ENCODE measurements at places on chromosomes 16 and 17. TPM values are rescaled to one million over a fixed set of nuclear protein-coding genes. Genes with fewer than 3 reads are reported as not detected.

Gene CKLF
- 57.6 TPM for total RNA-seq

Gene CCL11
- 0.98 TPM for total RNA-seq

Gene TMIGD1
- total RNA-seq, result not detected

Gene IGFBP4
- 381 TPM for total RNA-seq

DNA sequence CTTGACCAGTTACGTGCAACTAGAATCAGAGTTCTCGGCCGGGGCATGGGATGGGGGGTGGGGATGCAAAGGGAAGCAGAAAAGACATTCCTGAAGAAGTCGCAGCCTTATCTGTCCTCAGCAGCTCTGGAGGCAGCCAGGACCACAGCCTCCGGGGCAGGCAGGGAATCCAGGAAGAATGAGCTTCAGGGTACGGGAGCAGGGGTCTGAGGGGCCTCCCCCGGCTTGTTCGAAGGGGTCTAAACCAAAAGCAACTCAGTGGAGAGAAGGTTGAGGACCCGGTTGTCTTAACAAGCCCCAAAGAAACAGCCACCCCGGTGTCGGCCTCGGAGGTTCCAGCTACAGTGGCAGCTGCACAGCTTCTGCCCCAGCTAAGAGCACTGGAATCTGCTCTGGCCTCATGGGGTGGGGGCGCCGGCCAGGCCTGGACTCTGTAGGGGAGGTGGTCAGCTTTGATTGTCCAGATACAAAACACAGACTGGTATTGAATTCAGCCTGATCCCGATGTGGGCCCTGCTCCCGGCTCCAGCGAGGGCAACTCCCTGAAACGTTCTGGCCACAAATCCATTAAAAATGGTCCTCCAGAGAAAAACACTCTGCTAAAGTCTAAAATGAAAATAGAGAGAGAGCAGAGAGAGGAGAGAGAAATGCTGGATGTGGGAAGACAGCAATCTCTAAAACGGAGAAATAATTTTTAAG lies 7.7 kb downstream of the HOXB4 start:
- H3K4me1 ChIP-seq, result peaks cover 24% of the 10 kb centered on the region
- no peak for DNase-seq
- H3K36me3 ChIP-seq, result no peaks in the 10 kb centered on the region
- H3K27ac ChIP-seq, result peak overlapping the region; percentile 83

DNA sequence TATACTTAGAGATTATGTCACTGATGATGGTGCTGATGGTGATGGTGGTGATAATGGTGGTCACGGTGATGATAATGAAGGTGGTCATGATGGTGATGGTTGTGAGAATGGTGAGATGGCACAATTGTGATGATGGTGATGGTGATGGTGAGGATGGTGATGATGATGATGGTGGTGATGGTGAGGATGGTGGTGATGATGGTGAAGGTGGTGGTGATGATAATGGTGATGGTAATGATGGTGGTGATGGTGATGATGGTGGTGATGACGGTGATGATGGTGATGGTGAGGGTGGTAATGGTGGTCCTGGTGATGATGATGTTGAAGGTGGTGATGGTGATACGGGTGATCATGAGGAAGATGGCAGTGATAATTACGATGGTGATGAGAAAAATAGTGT lies 5.5 kb upstream of the CDT1 start:
- DNase-seq, result no peak
- no peak overlapping the region for H3K4me3 ChIP-seq
- peaks cover 5% of the 10 kb centered on the region for H3K4me1 ChIP-seq

GRCh38 chr17:77326076-77326591 lies 185.4 kb downstream of the SEC14L1 start:
- H3K4me3 ChIP-seq, result no peak overlapping the region
- no peaks in the 10 kb centered on the region for H3K27me3 ChIP-seq
- H3K27ac ChIP-seq, result peak overlapping the region; percentile 85
- H3K36me3 ChIP-seq, result no peaks in the 10 kb centered on the region
- peaks cover 50% of the 10 kb centered on the region for H3K4me1 ChIP-seq

DNA sequence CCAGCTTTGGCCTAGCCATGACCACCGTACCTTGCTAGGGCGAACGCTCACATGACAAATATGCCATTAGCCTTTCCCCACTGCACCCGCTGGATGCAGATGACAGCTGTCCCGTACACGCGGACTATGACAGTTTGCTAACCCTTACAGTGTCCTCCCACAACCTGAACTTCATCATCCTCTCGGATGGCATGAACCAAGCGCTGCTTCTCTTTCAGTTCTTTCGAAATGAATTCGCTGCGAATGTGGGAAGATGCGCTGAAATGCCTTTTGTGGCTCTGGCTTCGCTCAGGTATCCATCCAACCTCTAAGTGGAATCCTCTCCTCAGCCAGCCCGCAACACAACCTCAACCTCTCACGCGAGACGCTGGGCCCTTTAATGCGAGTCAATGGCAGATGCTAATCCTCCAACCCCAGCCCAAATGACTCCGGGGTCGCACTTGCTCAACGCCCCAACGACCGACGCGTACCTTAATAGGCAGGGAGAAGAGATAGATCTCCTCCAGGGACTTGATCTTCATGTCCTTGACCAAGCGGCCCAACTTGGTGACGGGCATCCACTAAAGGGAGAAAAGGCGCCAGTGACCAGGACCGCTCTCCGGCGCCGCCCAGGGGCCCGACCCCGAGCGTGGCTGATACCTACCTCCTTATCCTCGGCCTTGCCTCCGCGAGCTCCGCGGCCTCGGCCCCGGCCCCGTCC lies 670 bp downstream of the RPS2 start:
- peak overlapping the region; percentile 75 for H3K4me3 ChIP-seq
- peaks cover 27% of the 10 kb centered on the region for H3K36me3 ChIP-seq
- H3K27me3 ChIP-seq, result no peaks in the 10 kb centered on the region
- DNase-seq, result no peak

- DNase-seq, result no peak
- no peak overlapping the region for H3K27ac ChIP-seq
- no peak overlapping the region for H3K4me3 ChIP-seq
- no peaks in the 10 kb centered on the region for H3K4me1 ChIP-seq
- no peaks in the 10 kb centered on the region for H3K36me3 ChIP-seq
These were observed 5.9 kb upstream of the C16orf87 start for GRCh38 chr16:46836534-46837530.

DNA sequence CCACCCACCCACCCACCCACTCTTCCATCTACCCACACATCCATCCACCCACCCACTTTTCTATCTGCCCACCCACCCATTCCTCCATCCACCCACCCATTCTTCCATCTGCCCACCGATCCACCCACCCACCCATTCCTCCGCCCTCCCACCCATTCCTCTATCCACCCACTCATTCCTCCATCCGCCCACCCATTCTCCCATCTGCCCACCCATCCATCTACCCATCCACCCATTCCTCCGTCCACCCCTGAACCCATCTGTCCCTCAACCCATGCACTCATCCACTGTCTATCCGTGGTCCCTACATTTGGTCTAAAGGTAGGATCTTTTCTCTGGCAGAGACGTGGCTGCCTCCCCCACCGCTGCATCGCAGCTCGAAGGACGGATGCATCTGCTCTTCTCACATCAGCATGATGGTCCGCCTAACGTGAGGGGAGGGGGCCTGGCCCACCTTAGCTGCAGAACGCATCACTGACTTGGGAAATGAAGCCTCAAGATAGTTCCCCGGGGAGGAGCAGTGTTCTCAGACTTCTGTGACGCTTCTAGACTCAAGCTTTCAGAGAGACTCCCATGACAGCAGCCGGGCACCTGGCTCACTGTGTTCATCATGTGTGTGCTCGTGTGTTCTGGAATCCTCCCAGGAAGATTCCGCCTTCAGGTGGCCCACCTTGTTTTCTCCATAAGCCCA lies 17.2 kb upstream of the GSE1 start:
- H3K4me1 ChIP-seq, result peaks cover 4% of the 10 kb centered on the region
- no peak for DNase-seq
- H3K27ac ChIP-seq, result no peak overlapping the region
- H3K27me3 ChIP-seq, result no peaks in the 10 kb centered on the region
- H3K36me3 ChIP-seq, result no peaks in the 10 kb centered on the region

- H3K4me1 ChIP-seq, result peaks cover 16% of the 10 kb centered on the region
- no peaks in the 10 kb centered on the region for H3K36me3 ChIP-seq
- no peaks in the 10 kb centered on the region for H3K27me3 ChIP-seq
- H3K27ac ChIP-seq, result peak overlapping the region; percentile 72
These were observed 4.2 kb downstream of the CDK3 start for GRCh38 chr17:76004750-76005262.

GRCh38 chr17:47730681-47731080 lies 2.4 kb upstream of the TBX21 start:
- H3K4me1 ChIP-seq, result peaks cover 8% of the 10 kb centered on the region
- no peak overlapping the region for H3K4me3 ChIP-seq
- no peak overlapping the region for H3K27ac ChIP-seq
- H3K27me3 ChIP-seq, result peaks cover 53% of the 10 kb centered on the region
- no peaks in the 10 kb centered on the region for H3K36me3 ChIP-seq

GRCh38 chr17:56085576-56086267 lies 67.6 kb upstream of the ANKFN1 start:
- no peaks in the 10 kb centered on the region for H3K27me3 ChIP-seq
- no peak for DNase-seq
- H3K4me1 ChIP-seq, result no peaks in the 10 kb centered on the region
- no peak overlapping the region for H3K27ac ChIP-seq
- H3K36me3 ChIP-seq, result no peaks in the 10 kb centered on the region
- no peak overlapping the region for H3K4me3 ChIP-seq

- no peaks in the 10 kb centered on the region for H3K4me1 ChIP-seq
- no peaks in the 10 kb centered on the region for H3K27me3 ChIP-seq
- H3K27ac ChIP-seq, result no peak overlapping the region
- no peak overlapping the region for H3K4me3 ChIP-seq
- peaks cover 3% of the 10 kb centered on the region for H3K36me3 ChIP-seq
These were observed 13.9 kb downstream of the ITGAM start for GRCh38 chr16:31273676-31274075.

GRCh38 chr17:65558683-65559460 lies 2.6 kb downstream of the AXIN2 start:
- no peak overlapping the region for H3K4me3 ChIP-seq
- DNase-seq, result peak; percentile 70
- no peak overlapping the region for H3K27ac ChIP-seq
- no peaks in the 10 kb centered on the region for H3K27me3 ChIP-seq

- no peak overlapping the region for H3K27ac ChIP-seq
- DNase-seq, result no peak
- H3K27me3 ChIP-seq, result no peaks in the 10 kb centered on the region
- no peaks in the 10 kb centered on the region for H3K36me3 ChIP-seq
- no peaks in the 10 kb centered on the region for H3K4me1 ChIP-seq
These were observed 385.9 kb upstream of the ZFHX3 start for GRCh38 chr16:73433731-73434307.

DNA sequence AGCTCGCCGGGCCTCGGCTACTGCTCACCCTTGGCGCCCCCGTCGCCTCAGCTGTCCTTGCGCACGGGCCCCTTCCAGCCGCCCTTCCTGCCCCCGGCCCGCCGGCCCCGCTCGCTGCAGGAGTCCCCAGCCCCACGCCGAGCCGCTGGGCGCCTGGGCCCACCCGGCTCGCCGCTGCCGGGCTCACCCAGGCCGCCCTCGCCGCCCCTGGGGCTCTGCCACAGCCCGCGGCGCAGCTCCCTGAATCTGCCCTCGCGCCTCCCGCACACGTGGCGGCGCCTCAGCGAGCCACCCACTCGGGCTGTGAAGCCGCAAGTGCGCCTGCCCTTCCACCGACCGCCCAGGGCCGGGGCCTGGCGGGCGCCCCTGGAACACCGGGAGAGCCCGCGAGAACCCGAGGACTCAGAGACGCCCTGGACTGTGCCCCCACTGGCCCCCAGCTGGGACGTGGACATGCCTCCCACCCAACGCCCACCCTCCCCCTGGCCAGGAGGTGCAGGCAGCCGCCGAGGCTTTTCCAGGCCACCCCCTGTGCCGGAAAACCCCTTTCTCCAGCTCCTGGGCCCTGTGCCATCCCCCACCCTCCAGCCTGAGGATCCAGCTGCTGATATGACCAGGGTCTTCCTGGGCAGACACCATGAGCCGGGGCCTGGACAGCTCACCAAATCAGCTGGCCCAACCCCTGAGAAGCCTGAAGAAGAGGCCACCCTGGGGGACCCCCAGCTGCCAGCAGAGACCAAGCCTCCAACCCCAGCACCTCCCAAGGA lies 12.8 kb downstream of the MYO15A start:
- H3K27me3 ChIP-seq, result no peaks in the 10 kb centered on the region
- no peaks in the 10 kb centered on the region for H3K4me1 ChIP-seq
- no peak overlapping the region for H3K27ac ChIP-seq
- H3K36me3 ChIP-seq, result no peaks in the 10 kb centered on the region

- peak; percentile 79 for DNase-seq
- no peaks in the 10 kb centered on the region for H3K27me3 ChIP-seq
- H3K4me1 ChIP-seq, result peaks cover 26% of the 10 kb centered on the region
- no peaks in the 10 kb centered on the region for H3K36me3 ChIP-seq
These were observed 671 bp downstream of the DGKE start for GRCh38 chr17:56834380-56835263.

DNA sequence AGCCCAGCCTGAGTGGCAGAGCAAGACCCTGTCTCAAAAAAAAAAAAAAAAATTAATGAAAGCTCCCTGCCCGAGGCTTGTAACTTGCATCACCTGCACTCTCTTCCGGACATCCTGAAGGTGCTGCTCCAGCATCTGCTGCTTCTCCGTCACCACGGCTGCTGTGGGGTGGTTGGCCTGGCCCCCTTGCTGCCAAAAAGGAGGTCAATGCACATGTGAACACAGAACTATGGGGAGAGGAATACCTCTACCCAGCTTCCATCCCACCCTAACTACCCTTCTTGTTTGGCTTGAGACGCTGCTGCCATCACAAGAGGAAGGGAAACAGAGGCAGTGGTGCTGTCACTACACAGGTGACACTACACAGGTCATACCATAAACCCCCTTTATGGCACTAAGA lies 49.0 kb downstream of the STAT3 start:
- DNase-seq, result no peak
- H3K4me3 ChIP-seq, result no peak overlapping the region
- H3K36me3 ChIP-seq, result peaks cover 95% of the 10 kb centered on the region

All from upper lobe of right lung (tissue), 1 donor.